ENCODE measurements at places on chromosomes 16 and 17.
A peak's percentile ranks its signal among the peaks of the same experiment; 100 is the strongest.

DNA sequence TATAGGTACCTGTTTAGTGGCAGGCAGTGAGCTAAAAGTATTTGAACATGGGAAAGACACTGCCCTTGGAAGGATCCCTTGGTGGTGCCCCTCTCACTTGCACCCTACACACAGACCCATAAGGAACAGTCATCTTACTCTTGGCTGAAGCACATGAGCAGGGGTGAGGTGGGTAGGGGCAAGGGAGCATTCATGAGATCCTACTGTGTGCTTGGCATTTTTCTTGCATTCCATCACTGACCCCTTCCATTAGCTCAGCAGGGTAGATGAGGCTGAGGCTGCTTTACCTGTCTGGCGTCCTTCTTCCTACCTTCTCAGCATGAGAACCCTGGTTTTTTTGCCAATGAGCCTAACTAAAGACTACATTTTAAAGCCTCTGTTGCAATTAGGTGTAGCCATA lies 48.3 kb downstream of the CCT6B start:
- no peak overlapping the region for H3K4me3 ChIP-seq
- no peaks in the 10 kb centered on the region for H3K4me1 ChIP-seq
- no peak overlapping the region for H3K27ac ChIP-seq
- H3K27me3 ChIP-seq = no peaks in the 10 kb centered on the region
- no peak for DNase-seq

DNA sequence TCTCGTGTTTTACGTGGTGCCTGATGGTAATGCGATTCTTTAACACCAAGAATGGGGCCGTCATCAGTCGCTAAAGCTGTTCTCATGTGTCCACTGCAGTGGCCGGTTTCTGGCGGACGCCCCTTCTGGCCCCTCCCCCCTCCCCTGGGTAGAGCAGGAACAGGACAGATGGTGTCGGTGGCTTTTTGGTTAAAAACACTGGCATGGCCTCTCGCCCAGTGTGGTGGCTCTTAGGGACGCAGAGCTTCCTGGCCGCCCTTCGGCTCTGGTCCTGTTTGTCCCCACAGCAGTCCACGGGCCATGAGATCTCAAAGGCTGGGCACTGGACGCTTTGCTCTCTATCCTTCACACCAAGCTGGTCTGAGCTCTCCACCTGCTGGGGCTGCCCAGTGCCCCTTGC lies 151.8 kb downstream of the BANP start:
- DNase-seq = no peak
- no peak overlapping the region for H3K4me3 ChIP-seq
- H3K27ac ChIP-seq = no peak overlapping the region
- H3K36me3 ChIP-seq = no peaks in the 10 kb centered on the region
- no peaks in the 10 kb centered on the region for H3K4me1 ChIP-seq

DNA sequence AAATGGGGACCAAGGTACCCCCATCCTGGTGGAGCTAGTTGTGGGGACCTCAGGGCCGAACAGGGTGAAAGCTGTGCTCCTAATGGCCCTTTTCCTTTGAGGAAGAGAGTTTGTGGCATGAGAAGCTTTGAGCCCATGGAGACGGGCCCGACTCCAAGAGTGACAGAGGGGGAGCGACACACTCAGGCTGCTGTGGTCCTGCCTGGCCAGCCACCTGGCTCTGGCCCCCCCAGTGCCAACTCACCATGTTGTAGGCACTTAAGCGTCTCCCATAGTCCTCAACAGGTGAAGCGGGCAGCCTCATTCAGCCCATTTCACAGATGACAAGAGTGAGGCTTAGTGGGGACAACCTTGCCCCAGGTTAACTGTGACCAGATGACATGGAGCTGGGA lies 1.6 kb downstream of the IL21R start:
- peak overlapping the region; percentile 99 for H3K4me3 ChIP-seq
- DNase-seq = peak; percentile 10
- no peaks in the 10 kb centered on the region for H3K27me3 ChIP-seq
- peaks cover 5% of the 10 kb centered on the region for H3K36me3 ChIP-seq
- H3K27ac ChIP-seq = peak overlapping the region; percentile 94
- peaks cover 79% of the 10 kb centered on the region for H3K4me1 ChIP-seq

- no peak overlapping the region for H3K4me3 ChIP-seq
- no peaks in the 10 kb centered on the region for H3K36me3 ChIP-seq
- DNase-seq = peak; percentile 64
- no peaks in the 10 kb centered on the region for H3K27me3 ChIP-seq
Measured at GRCh38 chr17:68172461-68172954, 75.3 kb upstream of the AMZ2 start.

- H3K27ac ChIP-seq = no peak overlapping the region
- no peak overlapping the region for H3K4me3 ChIP-seq
- H3K4me1 ChIP-seq = peaks cover 12% of the 10 kb centered on the region
- no peaks in the 10 kb centered on the region for H3K36me3 ChIP-seq
- DNase-seq = no peak
Measured at GRCh38 chr17:51371732-51372151, 111.4 kb downstream of the UTP18 start.

DNA sequence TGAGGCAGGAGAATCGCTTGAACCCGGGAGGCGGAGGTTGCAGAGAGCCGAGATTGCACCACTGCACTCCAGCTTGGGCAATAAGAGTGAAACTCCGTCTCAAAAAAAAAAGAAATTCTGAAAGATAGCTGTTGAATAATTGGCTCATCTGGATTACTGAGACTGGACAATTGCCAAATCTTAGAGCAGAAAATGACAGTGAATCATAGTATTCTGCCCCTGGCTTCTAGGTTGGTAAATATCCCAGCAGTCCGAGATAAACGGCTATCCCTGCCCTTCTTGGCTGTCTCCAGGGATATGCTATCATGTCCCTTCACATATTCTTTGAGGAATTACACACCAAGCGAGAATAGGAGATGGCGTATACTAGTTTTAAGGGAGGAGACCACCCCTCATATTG lies 35.5 kb upstream of the METTL16 start:
- no peak for DNase-seq
- no peak overlapping the region for H3K4me3 ChIP-seq
- H3K27me3 ChIP-seq = no peaks in the 10 kb centered on the region
- H3K36me3 ChIP-seq = no peaks in the 10 kb centered on the region

DNA sequence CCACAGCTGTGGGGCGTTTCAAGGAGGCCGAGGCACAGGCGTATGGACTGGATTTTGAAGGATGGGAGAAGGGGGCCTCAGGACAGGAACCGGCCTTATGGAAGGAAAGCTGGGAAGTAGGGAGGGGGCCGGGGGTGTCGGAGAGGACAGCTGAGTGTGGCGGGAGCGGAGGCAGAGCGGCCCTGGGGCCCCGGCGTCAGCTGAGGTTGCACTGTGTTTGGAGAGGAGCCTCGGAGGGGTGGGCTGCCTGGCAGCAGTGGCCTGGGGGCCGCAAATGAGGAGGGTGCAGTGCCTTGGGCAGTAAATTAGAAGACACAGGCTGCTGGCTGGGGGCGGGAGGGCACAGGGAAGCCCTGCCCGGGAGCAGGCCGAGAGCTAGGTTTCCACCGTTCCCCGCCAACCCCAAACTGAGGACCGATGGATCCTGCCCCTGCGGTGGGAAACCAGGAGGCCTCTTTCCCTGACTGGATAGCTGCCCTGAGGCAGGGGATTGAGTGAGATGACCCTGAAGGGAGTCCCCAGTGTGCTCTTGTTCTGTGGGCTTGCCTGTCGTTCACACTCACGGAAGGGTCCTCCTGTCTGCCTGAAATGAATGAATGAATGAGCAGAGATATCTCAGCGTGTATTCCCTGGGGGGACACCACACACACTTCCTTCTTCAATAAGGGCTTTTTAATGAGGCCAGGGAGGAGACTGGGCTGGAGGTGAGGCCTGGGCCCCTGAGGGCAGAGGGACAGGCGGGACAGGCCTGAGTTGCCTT lies 18.4 kb downstream of the FOXJ1 start:
- H3K27ac ChIP-seq = no peak overlapping the region
- no peak for DNase-seq
- H3K27me3 ChIP-seq = no peaks in the 10 kb centered on the region

GRCh38 chr16:58509256-58510096 lies 5.8 kb upstream of the SETD6 start:
- no peaks in the 10 kb centered on the region for H3K27me3 ChIP-seq
- H3K4me3 ChIP-seq = no peak overlapping the region
- H3K4me1 ChIP-seq = peaks cover 6% of the 10 kb centered on the region

- H3K36me3 ChIP-seq = no peaks in the 10 kb centered on the region
- H3K4me3 ChIP-seq = no peak overlapping the region
- no peaks in the 10 kb centered on the region for H3K4me1 ChIP-seq
- no peak for DNase-seq
- no peaks in the 10 kb centered on the region for H3K27me3 ChIP-seq
Measured at GRCh38 chr16:52581530-52581929, 34.6 kb upstream of the TOX3 start.

- H3K36me3 ChIP-seq = no peaks in the 10 kb centered on the region
- no peak overlapping the region for H3K27ac ChIP-seq
- peaks cover 25% of the 10 kb centered on the region for H3K27me3 ChIP-seq
- no peak for DNase-seq
- peak overlapping the region; percentile 56 for H3K4me3 ChIP-seq
Measured at GRCh38 chr16:67530013-67530939, 1.6 kb downstream of the RIPOR1 start.

- H3K4me3 ChIP-seq = no peak overlapping the region
- H3K36me3 ChIP-seq = no peaks in the 10 kb centered on the region
- no peak for DNase-seq
- no peaks in the 10 kb centered on the region for H3K27me3 ChIP-seq
- no peaks in the 10 kb centered on the region for H3K4me1 ChIP-seq
Measured at GRCh38 chr16:65842067-65842466, 524.4 kb upstream of the CDH5 start.

GRCh38 chr16:82008957-82009592 lies 2.2 kb downstream of the SDR42E1 start:
- DNase-seq = no peak
- H3K36me3 ChIP-seq = peaks cover 6% of the 10 kb centered on the region
- no peak overlapping the region for H3K27ac ChIP-seq
- no peak overlapping the region for H3K4me3 ChIP-seq

GRCh38 chr16:11370084-11370931 lies 25.0 kb downstream of the RMI2 start:
- DNase-seq = peak; percentile 69
- H3K4me3 ChIP-seq = no peak overlapping the region
- no peaks in the 10 kb centered on the region for H3K4me1 ChIP-seq
- no peaks in the 10 kb centered on the region for H3K27me3 ChIP-seq
- H3K36me3 ChIP-seq = no peaks in the 10 kb centered on the region
- H3K27ac ChIP-seq = no peak overlapping the region

- DNase-seq = no peak
- H3K36me3 ChIP-seq = no peaks in the 10 kb centered on the region
- H3K27ac ChIP-seq = no peak overlapping the region
- no peaks in the 10 kb centered on the region for H3K4me1 ChIP-seq
- H3K4me3 ChIP-seq = no peak overlapping the region
Measured at GRCh38 chr16:49713770-49714169, 142.1 kb downstream of the ZNF423 start.

DNA sequence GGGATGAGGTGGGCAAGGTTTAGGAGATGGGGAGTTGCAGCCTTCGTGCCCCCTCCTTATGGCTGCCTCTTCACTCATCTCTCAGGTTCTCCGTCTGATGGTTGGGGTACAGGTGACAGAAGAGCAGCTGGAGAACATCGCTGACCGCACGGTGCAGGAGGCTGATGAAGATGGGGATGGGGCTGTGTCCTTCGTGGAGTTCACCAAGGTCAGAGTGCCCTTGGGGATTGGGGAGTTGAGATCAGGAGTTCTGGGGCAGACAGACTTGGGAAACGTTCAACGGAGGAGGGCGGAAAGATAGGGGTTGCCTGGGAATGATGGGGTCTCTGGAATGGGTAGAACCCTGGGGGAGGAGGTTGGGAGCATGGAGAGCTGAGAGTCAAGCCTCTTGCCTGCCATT lies 2.3 kb downstream of the CHP2 start:
- no peak for DNase-seq
- H3K4me1 ChIP-seq = peaks cover 13% of the 10 kb centered on the region
- H3K4me3 ChIP-seq = no peak overlapping the region
- H3K36me3 ChIP-seq = no peaks in the 10 kb centered on the region
- peaks cover 34% of the 10 kb centered on the region for H3K27me3 ChIP-seq
- H3K27ac ChIP-seq = no peak overlapping the region

All from CD4-positive, alpha-beta T cell (primary cell).